ENCODE measurements at places on chromosomes 11 and 22.

DNA sequence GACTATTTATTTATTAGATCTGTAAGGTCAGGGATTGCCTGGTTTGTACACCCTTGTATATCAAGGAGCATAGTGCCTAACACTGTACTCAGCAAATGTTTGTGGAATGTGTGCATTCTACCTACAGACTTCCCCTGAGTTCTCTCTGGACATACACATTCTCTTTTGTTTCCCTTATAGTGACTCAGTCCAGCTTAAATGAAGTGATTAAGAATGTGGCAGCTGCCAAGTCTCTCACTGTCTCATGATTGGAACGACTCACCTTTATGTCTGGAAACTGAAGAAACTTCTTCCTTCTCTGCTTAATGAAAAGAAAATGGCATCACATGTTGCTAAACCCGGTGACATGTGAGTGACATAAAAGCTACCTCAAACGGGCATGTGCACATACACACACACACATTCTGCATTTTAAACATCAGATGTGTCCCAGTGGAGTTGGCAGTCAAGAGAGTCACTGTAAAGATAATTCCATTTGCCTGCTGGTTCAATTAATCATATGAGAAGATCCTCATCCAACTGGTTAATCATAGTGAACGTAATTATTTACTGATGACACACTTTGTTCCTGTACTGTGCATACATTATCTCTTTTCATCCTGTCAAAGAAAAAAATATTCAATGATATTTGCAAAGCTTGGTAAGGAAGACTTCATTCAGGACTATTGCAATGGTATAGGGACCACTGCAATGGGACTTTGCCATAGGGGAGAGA is 42.8 kb downstream of the GLYAT start:
- no peak for DNase-seq

DNA sequence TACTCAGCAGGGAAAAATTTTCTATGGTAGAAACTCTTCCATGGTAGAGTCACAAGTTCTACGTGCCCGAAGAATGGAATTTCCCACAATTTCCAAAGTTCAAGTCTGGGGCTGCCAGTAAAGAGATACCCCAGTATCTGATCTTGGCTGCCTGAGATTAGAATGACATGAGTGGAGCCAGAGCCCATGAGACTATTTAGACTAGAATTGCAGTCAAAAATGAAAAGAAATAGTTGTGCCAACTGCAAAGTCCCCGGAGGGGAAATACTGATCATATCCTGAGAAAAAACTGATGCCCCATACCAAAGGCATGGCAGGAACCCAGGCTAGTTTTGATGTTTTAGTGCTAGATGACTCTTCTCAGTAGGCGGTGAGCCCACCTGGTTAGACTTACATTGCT is 11.2 kb downstream of the MAJIN start:
- DNase-seq, result no peak

- DNase-seq, result no peak
These were observed 12.1 kb upstream of the XBP1 start for GRCh38 chr22:28812516-28812915.

- no peak for DNase-seq
These were observed 198.1 kb upstream of the SEZ6L start for GRCh38 chr22:25970999-25971811.

GRCh38 chr11:13984616-13985450 is 22.3 kb downstream of the SPON1 start:
- no peak for DNase-seq

- no peak for DNase-seq
These were observed 23.6 kb upstream of the MUC5B start for GRCh38 chr11:1199241-1199750.

- no peak for DNase-seq
These were observed 12.9 kb downstream of the LRRC4C start for GRCh38 chr11:41446566-41446965.

DNA sequence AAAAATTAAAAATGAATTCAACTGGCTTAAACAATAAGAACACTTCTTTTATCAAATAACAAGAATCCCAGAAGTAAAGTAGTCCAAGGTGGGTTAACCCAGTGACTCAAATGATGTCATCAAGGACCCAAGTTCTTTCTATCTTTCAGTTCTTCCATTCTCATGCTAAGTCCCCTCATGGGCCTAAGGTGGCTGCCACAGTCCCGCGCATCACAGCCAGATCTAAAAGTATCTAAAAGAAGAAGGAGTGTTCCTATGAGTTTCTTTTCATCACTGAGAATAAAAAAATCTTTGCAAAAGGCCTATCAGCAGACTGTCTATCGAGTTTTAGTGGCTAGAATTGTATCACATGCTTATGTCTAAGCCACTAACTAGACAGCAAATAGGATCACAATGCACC is 37.2 kb upstream of the LDLRAD3 start:
- DNase-seq, result no peak

- DNase-seq, result no peak
These were observed 2.5 kb upstream of the EHF start for GRCh38 chr11:34618406-34618805.

DNA sequence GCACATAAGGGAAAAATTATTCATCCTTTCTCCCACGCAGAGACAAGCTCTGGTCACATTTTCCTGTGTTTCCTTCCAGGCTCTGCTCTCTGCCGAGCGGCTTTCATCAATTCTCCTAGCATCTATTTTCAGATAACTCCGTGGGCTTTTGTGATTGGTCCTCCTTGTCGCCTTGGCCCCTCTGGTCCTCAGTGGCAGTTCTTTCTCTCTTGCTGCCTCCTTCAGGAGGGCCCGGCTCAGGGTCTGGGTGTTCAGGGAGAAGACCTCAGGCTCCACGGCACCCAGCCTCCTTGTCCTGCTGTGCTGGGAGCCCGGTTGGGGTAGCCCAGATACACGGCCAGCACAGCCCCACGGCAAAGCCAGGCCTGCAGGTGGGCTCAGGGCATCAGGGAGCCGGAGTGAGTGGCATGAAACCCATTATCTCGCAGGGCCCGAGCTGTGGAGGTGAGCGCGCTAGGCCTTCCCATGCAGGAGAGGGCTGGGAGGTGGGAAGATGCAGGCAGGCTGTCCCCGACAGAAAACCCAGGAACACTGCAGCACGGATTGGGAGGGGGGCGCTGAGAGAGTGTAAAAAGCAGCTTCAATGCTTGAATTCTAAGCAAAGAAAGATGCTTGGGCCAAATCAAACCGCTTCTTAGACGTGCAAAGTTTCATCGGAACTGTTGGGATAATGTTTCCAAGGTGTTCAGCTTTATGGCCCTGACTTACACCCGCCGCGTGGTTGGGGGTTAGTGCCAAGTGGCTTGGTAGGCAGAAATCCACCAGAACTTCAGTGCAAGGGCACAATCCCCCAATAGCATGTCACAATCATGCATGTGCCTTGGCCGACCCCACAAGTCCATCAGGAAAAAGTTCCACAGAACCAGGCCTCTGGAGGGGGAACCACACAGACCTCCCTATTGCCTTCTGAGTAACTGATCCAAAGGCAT is 81.9 kb upstream of the WNT7B start:
- no peak for DNase-seq

DNA sequence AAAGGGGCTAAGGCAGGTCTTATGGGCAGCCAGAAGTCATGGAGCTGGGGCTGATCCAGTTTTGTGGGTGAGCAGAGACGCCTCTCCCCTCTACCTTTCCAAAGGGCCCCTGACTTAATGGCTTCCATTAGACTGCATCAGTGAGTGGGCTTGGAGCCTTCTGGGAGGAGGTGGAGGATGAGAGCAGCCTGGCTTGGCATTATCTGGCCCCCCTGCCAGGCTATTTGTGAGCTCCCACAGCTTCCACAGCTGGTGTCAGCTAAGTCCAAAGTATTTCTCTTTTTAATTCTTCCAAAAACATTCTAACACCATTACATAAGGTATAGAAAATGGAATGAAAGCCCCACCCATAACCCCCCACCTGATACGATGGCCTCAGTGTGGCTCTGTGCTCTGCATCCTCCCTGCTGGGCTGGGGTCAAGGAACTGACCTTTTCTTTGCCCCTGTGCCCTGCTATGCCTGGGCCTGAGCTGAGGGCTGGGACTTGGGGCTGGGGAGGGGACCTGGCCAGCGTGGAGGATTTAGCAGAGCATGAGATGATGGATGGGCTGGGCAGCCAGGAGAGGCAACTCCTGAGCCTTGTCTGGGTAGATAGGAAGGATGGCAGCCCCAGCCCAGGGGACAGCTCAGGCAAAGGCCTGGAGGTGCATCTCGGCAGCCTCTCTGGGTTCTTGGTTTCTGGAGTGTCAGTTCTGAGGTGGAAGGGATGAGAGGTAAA is 4.0 kb downstream of the AIFM3 start:
- DNase-seq, result no peak

Data from endothelial cell (in vitro differentiated cells).